Calu3 (cell line): ENCODE measurements at places on chromosomes 6 and 20. TPM values are rescaled to one million over a fixed set of nuclear protein-coding genes. Genes with fewer than 3 reads are reported as not detected.

DNA sequence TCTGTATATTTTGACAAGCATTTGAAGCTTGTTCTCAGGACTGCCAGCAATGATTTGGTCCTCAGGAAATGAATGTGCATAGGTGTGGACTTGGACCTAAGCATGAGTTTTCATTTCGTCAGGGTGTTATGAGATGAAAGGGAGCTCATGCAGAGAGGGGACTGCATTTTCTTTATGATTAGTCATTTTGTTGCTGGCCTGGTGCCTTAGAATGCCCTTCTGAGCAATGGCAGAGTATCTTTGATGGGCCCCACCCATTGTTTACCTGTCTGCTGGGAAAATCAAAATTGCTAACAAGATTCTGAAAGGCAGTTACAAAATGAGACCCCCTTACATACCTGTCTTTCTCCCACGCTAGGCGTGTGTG lies 51.5 kb upstream of the MTHFD1L start:
- peaks cover 24% of the 10 kb centered on the region for H3K36me3 ChIP-seq
- H3K27me3 ChIP-seq: no peaks in the 10 kb centered on the region

- no peaks in the 10 kb centered on the region for H3K27me3 ChIP-seq
- H3K36me3 ChIP-seq: peaks cover 5% of the 10 kb centered on the region
- H3K4me3 ChIP-seq: no peak overlapping the region
- peaks cover 12% of the 10 kb centered on the region for H3K4me1 ChIP-seq
- no peak for DNase-seq
These were observed 40.3 kb downstream of the PTPN1 start for GRCh38 chr20:50550531-50550930.

Gene FANCE
- 10.4 and 10.9 TPM in 2 replicates for total RNA-seq

Gene SLC2A10
- total RNA-seq: 24.0 and 24.9 TPM in 2 replicates

GRCh38 chr6:6751619-6752023 lies 163.1 kb downstream of the LY86 start:
- no peak overlapping the region for H3K27ac ChIP-seq
- H3K4me1 ChIP-seq: peaks cover 8% of the 10 kb centered on the region
- H3K4me3 ChIP-seq: no peak overlapping the region
- H3K27me3 ChIP-seq: no peaks in the 10 kb centered on the region

GRCh38 chr6:113600551-113601339 lies 256.4 kb upstream of the MARCKS start:
- no peaks in the 10 kb centered on the region for H3K27me3 ChIP-seq
- H3K4me3 ChIP-seq: no peak overlapping the region
- H3K27ac ChIP-seq: no peak overlapping the region

GRCh38 chr6:36702656-36703055 lies 5.0 kb downstream of the RAB44 start:
- H3K27ac ChIP-seq: no peak overlapping the region
- H3K4me3 ChIP-seq: no peak overlapping the region
- no peak for DNase-seq
- no peaks in the 10 kb centered on the region for H3K36me3 ChIP-seq
- peaks cover 11% of the 10 kb centered on the region for H3K4me1 ChIP-seq

DNA sequence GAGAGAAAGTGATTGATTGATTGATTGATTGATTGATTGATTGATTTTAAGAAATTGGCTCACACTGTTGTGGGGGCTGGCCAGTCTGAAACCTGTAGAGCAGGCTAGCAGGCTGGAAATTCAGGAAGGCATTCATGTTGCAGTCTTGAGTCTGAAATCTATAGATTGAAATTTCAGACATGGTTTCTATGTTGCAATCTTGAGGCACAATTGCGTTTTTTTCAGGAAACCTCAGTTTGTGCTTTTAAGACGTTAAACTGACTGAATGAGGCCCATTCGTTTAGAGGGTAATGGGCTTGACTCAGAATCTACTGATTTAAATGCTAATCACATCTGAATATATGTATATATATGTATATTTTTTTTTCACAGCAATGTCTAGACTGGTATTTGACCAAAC lies 106.3 kb downstream of the STXBP5 start:
- H3K27ac ChIP-seq: no peak overlapping the region
- DNase-seq: no peak
- H3K4me1 ChIP-seq: no peaks in the 10 kb centered on the region
- H3K4me3 ChIP-seq: no peak overlapping the region
- no peaks in the 10 kb centered on the region for H3K27me3 ChIP-seq

DNA sequence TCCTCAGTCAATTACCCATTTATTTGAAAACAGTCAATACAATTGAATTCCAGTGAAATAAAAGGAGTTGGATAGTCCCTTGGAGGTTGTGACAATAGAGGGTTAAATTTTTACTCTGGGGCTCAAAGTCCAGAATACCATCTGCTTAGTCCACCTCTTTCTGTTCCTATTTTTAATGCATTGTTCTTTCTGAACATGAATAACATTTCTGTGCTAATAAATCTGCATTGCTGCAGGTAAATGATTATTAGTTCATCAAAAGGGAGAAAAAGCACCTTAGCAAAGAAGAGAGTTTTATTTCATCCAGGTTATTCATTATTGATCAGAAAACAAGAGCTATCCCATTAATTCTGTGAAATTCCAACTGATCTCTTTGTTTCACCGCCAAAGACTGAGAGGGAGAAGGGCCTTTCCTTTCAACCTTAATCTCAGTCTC lies 166.1 kb upstream of the OLIG3 start:
- peaks cover 15% of the 10 kb centered on the region for H3K4me1 ChIP-seq
- H3K27me3 ChIP-seq: no peaks in the 10 kb centered on the region
- H3K36me3 ChIP-seq: no peaks in the 10 kb centered on the region
- no peak for DNase-seq
- no peak overlapping the region for H3K4me3 ChIP-seq

Gene ZNF311
- total RNA-seq: 1.4 and 2.2 TPM in 2 replicates

Gene C20orf144
- 0.45 and 0.76 TPM in 2 replicates for total RNA-seq

DNA sequence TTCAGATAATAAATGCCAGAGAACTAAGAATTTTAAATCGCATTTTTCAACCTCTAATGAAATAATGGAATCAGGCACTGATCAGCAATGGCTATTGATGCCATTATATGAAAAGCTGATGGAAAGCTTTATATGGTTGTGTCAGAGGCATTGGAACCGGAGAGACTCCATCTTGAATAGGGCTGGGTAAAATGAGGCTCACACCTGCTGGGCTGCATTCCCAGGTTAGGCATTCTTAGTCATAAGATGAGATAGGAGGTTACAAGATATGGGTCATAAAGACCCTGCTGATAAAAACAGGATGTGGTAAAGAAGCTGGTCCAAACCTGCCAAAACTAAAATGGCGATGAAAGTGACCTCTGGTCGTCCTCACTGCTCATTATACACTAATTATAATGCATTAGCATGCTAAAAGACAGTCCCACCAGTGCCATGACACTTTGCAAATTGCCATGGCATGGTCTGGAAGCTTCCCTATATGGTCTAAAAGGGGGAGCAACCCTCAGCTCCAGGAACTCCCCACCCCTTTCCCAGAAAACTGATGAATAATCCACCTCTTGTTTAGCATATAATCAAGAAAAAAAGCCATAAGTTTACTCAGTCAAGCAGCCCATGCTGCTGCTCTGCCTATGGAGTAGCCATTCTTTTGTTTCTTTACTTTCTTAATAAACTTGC lies 40.2 kb upstream of the CD83 start:
- no peak for DNase-seq
- H3K4me1 ChIP-seq: no peaks in the 10 kb centered on the region
- no peak overlapping the region for H3K4me3 ChIP-seq
- H3K27me3 ChIP-seq: no peaks in the 10 kb centered on the region
- H3K27ac ChIP-seq: no peak overlapping the region
- H3K36me3 ChIP-seq: no peaks in the 10 kb centered on the region

DNA sequence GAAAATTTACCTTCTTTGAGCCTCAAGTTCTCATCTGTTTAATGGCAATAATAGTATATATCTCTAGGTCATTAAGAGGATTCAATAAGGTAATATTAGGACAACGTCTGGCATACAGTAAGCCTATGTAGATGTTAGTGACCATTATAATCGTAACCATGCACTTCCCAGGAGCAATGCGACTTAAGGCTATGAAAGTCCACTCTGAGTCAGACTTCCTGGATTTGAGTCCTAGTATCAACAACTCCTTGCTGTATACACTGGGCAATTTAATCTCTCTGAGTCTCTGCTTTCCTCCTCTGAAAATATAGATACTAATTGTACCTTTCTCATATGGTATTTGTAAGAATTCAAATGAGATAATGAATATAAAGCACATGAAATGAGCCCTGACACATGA lies 168.1 kb upstream of the HDDC2 start:
- H3K4me1 ChIP-seq: no peaks in the 10 kb centered on the region
- no peak for DNase-seq
- no peaks in the 10 kb centered on the region for H3K27me3 ChIP-seq
- no peak overlapping the region for H3K4me3 ChIP-seq

DNA sequence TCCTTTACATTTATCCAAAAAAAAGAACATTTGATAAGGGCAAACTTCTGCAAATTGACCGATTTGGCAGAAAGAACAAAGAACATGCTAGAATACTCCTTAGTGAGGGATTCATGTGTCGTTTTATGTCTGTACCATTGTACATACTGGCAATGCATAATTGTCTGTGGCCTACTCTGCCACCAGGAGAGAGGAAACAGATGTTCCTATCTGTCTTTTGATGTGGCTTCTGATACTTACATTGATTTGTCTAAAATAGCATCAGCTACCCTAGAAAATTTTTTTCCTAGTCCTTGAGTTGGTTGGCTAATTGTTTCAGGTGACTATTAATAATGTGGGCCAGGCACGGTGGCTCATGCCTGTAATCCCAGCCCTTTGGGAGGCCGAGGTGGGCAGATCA lies 654.1 kb downstream of the KIF16B start:
- no peak overlapping the region for H3K27ac ChIP-seq
- H3K4me3 ChIP-seq: no peak overlapping the region
- H3K36me3 ChIP-seq: no peaks in the 10 kb centered on the region
- H3K27me3 ChIP-seq: no peaks in the 10 kb centered on the region
- DNase-seq: no peak

Gene PTPRT
- total RNA-seq: not detected in 2 replicates

GRCh38 chr20:56060486-56060885 lies 55.2 kb upstream of the CBLN4 start:
- H3K36me3 ChIP-seq: no peaks in the 10 kb centered on the region
- no peaks in the 10 kb centered on the region for H3K4me1 ChIP-seq
- no peaks in the 10 kb centered on the region for H3K27me3 ChIP-seq
- H3K4me3 ChIP-seq: no peak overlapping the region
- H3K27ac ChIP-seq: no peak overlapping the region

- H3K36me3 ChIP-seq: no peaks in the 10 kb centered on the region
- no peak overlapping the region for H3K4me3 ChIP-seq
- H3K27me3 ChIP-seq: peaks cover 2% of the 10 kb centered on the region
- H3K4me1 ChIP-seq: peaks cover 25% of the 10 kb centered on the region
These were observed 22.4 kb downstream of the PTGIS start for GRCh38 chr20:49545572-49545971.

Gene ME1
- 11.4 and 14.5 TPM in 2 replicates for total RNA-seq

Gene SIRPB1
- 3.3 and 3.4 TPM in 2 replicates for total RNA-seq

DNA sequence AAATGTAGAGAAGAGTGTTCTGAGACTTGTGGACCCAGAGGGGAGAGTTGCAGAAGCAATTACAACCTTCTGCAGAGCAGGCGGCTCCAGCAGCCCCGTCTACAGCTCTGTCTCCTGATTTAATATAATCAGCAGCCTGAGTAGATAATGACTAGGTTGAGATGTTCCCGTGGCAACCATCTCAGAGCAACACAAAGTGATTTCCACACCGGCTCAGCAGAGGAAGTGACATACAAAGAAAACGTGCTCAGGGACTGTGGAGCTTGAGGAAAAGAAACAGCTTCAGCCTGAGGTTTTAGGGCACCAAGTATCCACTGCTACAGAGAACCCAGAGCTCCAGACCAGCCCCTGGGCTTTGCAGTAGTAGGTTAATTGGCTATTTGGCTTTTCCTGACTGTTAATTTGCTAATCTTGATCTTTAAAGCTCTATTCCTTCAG lies 136.4 kb downstream of the MTFR2 start:
- no peaks in the 10 kb centered on the region for H3K27me3 ChIP-seq
- no peak overlapping the region for H3K4me3 ChIP-seq
- peaks cover 9% of the 10 kb centered on the region for H3K4me1 ChIP-seq
- H3K27ac ChIP-seq: no peak overlapping the region
- no peak for DNase-seq

Gene CALHM5
- total RNA-seq: 0.05 TPM in 1 of 2 replicates, not detected in the other

DNA sequence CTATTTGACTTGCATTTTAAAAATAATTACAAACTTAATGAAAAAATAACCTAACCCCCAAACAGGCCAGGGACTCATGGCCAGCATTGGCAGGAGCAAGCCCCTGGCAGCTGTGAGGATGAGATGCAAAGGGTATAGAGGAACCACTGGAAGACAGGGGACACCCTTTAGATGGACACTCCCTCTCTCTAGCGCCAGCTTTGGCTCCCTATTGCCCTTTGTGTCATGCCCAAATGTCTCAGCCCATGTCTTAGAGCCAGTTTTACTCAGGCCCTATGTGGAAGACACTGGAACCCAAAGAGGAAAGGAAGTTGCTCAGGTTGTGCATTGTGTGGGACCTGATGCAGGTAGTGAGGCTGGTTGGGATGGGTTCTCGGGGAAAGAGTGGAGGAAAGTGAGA lies 34.9 kb upstream of the RSPO4 start:
- H3K27ac ChIP-seq: no peak overlapping the region
- H3K27me3 ChIP-seq: peaks cover 31% of the 10 kb centered on the region
- H3K36me3 ChIP-seq: no peaks in the 10 kb centered on the region
- H3K4me3 ChIP-seq: no peak overlapping the region

Gene PROKR2
- not detected in 2 replicates for total RNA-seq

Gene BPIFB1
- 8.5 and 9.2 TPM in 2 replicates for total RNA-seq

- H3K27me3 ChIP-seq: peaks cover 26% of the 10 kb centered on the region
- H3K4me1 ChIP-seq: no peaks in the 10 kb centered on the region
- DNase-seq: no peak
These were observed 14.9 kb upstream of the ULBP3 start for GRCh38 chr6:150083839-150084238.

DNA sequence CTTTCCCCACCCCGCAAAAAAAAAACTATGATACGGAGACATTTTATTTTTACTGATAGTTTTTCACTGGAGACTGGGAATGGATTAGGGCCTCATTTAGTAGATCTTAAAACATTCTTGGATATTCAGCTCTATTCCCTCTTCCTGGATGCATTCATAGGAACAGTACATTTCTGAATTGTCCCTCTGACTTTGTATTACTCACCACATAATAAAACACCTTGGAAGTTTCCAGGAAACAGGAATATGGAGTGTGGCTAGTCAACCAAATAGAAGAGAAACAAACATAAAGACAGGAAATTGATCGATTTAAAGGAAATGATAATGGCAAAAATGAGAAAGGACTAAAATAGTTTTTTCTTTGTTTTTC lies 147.7 kb downstream of the GPX5 start:
- DNase-seq: no peak
- H3K27me3 ChIP-seq: peaks cover 8% of the 10 kb centered on the region
- H3K27ac ChIP-seq: peak overlapping the region; percentile 73

- H3K4me1 ChIP-seq: peaks cover 15% of the 10 kb centered on the region
- no peak overlapping the region for H3K27ac ChIP-seq
- H3K4me3 ChIP-seq: no peak overlapping the region
- no peak for DNase-seq
- H3K27me3 ChIP-seq: peaks cover 28% of the 10 kb centered on the region
These were observed 7.8 kb upstream of the PACSIN1 start for GRCh38 chr6:34457742-34458735.

- H3K27me3 ChIP-seq: no peaks in the 10 kb centered on the region
- no peak overlapping the region for H3K4me3 ChIP-seq
- DNase-seq: no peak
- no peak overlapping the region for H3K27ac ChIP-seq
- H3K36me3 ChIP-seq: peaks cover 14% of the 10 kb centered on the region
These were observed 44.5 kb downstream of the SCAND1 start for GRCh38 chr20:35909796-35910195.

- no peaks in the 10 kb centered on the region for H3K36me3 ChIP-seq
- no peaks in the 10 kb centered on the region for H3K4me1 ChIP-seq
- no peaks in the 10 kb centered on the region for H3K27me3 ChIP-seq
- no peak for DNase-seq
These were observed 94.4 kb upstream of the HS3ST5 start for GRCh38 chr6:114437235-114437634.
